Stimulated activated memory B cell treated with anti-CD40 and anti-IgM and Interleukin-4, amounts not matched to agents 10 μg/mL and 1 μg/mL and 100 μg/mL, for 72 hours (primary cell): ENCODE measurements at places on chromosomes 12 and 14.
A peak's percentile ranks its signal among the peaks of the same experiment; 100 is the strongest.

DNA sequence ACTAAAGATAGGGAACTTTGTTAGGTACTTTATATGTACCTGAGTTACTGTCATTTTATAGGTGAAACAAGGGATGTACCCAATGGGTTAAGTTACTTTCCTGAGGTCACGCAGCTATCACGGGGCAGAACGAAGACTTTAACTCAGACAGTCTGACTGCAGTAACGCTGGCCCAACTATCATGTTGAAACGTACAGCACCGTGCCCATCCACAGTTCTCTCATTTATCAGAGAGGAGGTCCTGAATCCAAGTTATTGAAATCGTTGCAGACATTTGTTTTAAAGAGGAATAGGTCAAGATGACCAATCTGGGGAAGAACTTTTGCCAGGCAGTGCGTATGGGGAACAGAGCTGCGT lies 587 bp upstream of the C12orf75 start:
- peak; percentile 28 for ATAC-seq

- peak; percentile 83 for ATAC-seq
Measured at GRCh38 chr14:49173765-49174373, 412.3 kb downstream of the RPS29 start.

DNA sequence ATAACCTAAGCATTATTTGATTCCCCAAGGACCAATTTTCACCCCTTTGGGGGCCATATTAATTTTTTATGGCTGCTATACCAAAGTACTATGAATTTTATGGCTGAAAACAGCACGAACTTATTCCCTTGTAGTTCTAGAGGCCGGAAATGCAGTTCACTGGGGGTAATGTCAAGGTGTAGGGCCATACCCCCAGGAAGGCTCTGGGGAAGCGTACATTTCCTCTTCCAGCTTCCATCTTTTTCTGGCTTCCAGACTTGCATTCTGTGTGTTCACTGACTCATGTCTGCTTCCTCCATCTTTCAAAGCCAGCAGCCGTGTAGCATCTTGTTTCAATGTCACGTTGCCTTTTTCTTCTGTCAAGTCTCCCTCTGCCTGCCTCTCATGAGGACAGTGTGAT lies 133.5 kb downstream of the BICD1 start:
- no peak for ATAC-seq

GRCh38 chr12:73445658-73446324 lies 1091.8 kb upstream of the ATXN7L3B start:
- ATAC-seq, result no peak

- ATAC-seq, result no peak
Measured at GRCh38 chr12:94261786-94262185, 113.4 kb downstream of the PLXNC1 start.

DNA sequence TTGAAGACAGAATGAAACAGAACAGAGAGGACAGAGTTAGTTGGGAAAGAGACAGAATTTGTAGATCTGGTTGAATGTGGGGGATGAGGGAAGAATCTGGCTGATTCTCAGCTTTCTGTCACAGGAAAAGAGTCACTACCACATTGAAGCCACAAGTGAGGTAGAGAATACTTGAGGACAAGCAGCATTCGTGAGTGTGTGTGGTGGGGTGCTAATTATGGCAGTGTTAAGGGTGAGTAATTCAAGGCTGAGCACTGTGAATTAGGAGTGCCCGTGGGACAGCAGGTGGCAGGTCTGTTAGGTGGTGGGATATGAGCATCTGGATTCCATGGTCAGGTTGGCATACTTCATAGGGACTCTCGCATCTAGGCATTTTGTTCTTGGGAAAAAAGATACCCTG lies 347.4 kb upstream of the PRICKLE1 start:
- ATAC-seq, result peak; percentile 24

DNA sequence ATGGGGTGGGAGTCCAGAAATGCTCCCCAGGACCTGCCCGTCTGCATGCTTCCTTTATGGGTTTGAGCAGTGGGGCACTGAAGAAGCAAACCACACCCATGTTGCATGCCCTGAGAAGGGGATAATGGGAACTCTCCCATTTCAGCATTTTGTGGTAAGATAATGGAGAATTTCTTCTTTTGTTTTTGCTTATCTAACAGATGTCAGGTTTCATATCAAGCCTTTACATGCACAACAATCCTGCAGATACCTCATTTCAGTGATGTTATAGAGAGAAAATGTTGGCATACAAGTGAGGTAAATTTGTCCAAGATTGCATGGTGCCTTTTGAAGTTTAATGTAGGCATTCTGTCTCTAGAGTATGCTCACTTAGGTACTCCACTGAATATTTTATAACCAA lies 177.0 kb downstream of the ALX1 start:
- ATAC-seq, result peak; percentile 51

GRCh38 chr14:22227084-22227483 lies 361.9 kb downstream of the DAD1 start:
- no peak for ATAC-seq

GRCh38 chr12:608921-609320 lies 54.3 kb downstream of the NINJ2 start:
- ATAC-seq, result no peak

DNA sequence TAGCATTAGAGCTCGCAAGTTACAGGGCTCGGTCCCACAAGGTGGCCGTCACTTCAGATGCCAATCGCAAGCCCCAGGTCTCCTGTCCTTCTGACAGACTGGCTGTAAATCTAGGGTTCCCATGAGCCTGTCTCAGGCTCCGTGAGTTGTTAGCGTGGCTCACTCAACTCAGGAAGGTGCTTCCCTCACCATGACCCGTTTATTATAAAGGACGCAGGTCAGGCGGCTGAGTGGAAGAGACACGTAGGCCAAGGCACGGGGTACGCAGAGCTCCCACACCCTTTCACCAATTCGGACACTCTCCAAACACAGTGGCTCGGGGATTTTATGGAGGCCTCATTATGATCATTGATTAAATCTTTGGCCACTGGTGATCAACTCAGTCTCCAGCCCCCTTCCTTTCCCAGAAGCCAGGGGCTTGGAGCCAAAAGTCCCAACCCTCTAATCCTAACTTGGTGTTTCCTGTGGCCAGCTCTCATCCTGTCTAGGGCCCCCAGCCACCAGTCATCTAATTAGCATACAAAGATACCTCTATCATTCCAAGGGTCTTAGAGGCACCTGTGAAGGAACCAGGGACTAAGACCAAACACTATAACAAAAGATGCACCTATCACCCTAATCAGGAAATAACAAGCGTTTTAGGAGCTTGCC lies 25.8 kb upstream of the LRTM2 start:
- no peak for ATAC-seq

GRCh38 chr12:111445726-111446581 lies 40.2 kb downstream of the SH2B3 start:
- ATAC-seq, result no peak
